ENCODE measurements at places on chromosomes 3 and 15. TPM values are rescaled to one million over a fixed set of nuclear protein-coding genes. Genes with fewer than 3 reads are reported as not detected.

TEX264 gene
- 45.2 TPM for total RNA-seq

- no peak overlapping the region for H3K27ac ChIP-seq
- no peaks in the 10 kb centered on the region for H3K27me3 ChIP-seq
- DNase-seq = no peak
- peaks cover 20% of the 10 kb centered on the region for H3K36me3 ChIP-seq
- H3K4me1 ChIP-seq = peaks cover 12% of the 10 kb centered on the region
Observed at GRCh38 chr3:149933858-149934257, 36.8 kb downstream of the PFN2 start.

GRCh38 chr3:87320756-87321626 is 44.6 kb upstream of the POU1F1 start:
- no peak overlapping the region for H3K27ac ChIP-seq
- H3K4me3 ChIP-seq = no peak overlapping the region
- H3K36me3 ChIP-seq = no peaks in the 10 kb centered on the region
- no peak for DNase-seq
- H3K27me3 ChIP-seq = peaks cover 27% of the 10 kb centered on the region

DNA sequence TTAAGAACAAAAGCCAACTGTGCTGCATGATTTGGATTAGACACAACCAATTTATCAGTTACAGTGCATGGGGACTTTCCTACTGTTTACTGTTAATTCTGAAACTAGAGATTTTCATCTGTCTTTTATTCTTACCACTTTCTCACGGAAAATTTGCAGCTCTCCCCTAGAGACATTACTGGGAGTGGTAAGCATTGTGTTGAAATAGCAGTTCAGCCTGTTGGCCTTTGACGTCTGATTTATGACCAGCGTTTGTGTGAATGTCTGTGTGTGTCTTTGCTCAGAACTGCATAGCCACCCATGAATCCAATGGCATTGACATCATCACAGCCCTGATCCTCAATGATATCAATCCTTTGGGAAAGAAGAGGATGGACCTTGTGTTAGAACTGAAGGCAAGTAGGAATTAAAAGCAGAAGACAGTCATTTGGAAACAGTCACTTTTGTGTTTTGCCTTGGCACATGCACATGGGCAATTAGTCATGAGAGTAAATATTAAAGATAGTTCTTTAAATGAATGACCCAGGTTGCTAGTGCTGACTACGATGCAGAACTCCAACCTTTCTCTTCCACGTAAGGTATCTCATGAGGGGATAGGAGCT is 202.2 kb upstream of the BHLHE40 start:
- peak overlapping the region; percentile 47 for H3K4me3 ChIP-seq
- DNase-seq = peak; percentile 45
- no peaks in the 10 kb centered on the region for H3K27me3 ChIP-seq

GRCh38 chr15:23823508-23823907 is 136.4 kb upstream of the NDN start:
- no peaks in the 10 kb centered on the region for H3K36me3 ChIP-seq
- H3K27ac ChIP-seq = no peak overlapping the region

- peaks cover 38% of the 10 kb centered on the region for H3K4me1 ChIP-seq
- no peaks in the 10 kb centered on the region for H3K27me3 ChIP-seq
- no peak for DNase-seq
- peak overlapping the region; percentile 96 for H3K4me3 ChIP-seq
Observed at GRCh38 chr3:88151358-88151757, 1.6 kb downstream of the C3orf38 start.

DNA sequence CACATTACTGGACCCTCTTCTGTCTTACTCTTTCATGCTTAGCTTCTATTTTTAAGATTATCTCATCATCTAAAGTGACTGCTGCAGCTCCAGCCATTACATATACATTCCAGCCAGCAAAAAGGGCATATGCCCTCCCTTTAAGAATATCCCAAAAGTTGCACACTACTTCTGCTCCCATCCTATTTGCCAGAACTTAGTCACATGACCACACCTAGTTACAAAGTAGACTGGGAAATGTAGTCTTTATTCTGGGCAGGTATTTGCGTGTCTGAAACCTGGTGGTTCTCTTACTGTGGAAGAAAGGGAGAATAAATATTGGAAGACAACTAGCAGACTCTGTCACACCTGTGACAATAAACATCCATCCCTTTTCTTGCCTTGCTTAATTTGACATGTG is 341.6 kb upstream of the NR2E3 start:
- H3K36me3 ChIP-seq = no peaks in the 10 kb centered on the region
- H3K27ac ChIP-seq = no peak overlapping the region
- no peaks in the 10 kb centered on the region for H3K27me3 ChIP-seq
- H3K4me1 ChIP-seq = no peaks in the 10 kb centered on the region
- no peak for DNase-seq
- H3K4me3 ChIP-seq = no peak overlapping the region

All from activated CD4-positive, alpha-beta memory T cell treated with anti-CD3 and anti-CD28 coated beads for 36 hours (primary cell).